ENCODE measurements at places on chromosomes 2 and 18. TPM values are rescaled to one million over a fixed set of nuclear protein-coding genes. Genes with fewer than 3 reads are reported as not detected.
A peak's percentile ranks its signal among the peaks of the same experiment; 100 is the strongest.

ZBTB7C gene
- 44.2 TPM for total RNA-seq

TMSB10 gene
- total RNA-seq = 1,367 TPM

GRCh38 chr2:53018825-53019425 is 748.7 kb upstream of the CHAC2 start:
- no peak for DNase-seq

PDE11A gene
- total RNA-seq = 2.4 TPM

- DNase-seq = no peak
Measured at GRCh38 chr2:138059487-138060300, 95.4 kb downstream of the HNMT start.

ITGA4 gene
- 18.1 TPM for total RNA-seq

DNA sequence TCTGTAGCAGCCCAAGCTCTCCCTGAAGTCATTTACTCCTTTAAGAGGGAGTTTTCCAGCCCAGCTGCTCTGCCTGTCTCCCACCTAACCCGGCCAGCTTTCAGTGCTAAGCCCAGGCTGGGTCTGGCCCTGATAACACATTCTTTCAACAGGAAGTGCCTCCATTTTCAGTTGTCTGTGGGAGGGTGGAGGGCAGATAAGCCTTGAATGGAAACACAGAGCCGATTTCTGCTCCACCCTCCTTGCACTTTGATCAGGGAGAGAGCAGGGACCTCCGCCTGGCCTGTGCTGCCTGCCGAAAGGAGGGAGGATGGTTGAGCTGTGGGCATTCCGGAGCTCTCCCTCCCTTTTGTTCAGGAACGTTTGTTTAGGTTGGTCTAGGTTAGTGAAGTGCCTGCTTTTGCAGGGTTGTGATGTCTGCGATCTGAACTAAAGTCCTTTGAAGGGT is 24.8 kb downstream of the GATA6 start:
- DNase-seq = no peak

DNA sequence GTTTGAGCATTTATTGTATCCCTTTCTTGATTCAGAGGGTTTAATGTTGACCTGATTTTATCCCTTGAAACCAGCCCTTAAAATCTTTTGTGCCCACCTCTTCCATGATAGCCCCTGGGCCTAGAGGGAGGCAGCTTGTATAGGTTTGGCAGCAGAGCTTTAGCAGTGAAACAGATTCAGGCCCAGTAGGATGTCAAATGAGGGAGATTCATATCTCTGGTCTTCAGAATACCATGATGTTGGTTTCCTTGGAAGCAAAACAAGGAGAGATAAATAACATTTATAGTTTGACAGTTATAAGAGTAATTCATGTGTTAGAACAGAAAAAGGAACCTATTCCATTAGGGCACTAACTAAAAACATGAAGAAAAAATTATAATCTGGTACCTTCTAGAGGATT is 649.2 kb downstream of the METTL4 start:
- DNase-seq = no peak

CLEC4F gene
- total RNA-seq = 1.7 TPM

- DNase-seq = no peak
Measured at GRCh38 chr2:227052879-227053278, 111.1 kb downstream of the COL4A4 start.

DNA sequence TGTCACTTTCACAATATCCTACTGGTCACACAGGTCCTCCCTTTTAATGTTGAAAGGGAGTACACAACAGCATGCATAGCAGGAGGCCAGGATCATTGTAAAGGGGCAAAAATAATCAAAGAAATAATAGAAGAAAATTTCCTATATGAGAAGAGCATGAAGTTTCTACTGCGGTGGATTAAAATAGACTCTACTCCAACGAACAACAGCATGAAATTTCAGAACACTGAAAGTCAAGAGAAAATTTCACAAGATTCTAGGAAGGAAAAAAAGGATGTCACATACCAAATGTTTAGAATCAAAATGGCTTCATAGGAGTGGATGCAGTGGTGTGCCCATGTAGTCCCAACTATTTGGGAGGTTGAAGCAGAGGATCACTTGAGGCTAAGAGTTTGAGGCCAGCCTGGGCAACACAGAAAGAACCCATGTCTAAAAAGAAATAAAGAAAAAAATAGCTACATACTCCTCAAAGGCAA is 72.0 kb upstream of the EPAS1 start:
- DNase-seq = no peak

DNA sequence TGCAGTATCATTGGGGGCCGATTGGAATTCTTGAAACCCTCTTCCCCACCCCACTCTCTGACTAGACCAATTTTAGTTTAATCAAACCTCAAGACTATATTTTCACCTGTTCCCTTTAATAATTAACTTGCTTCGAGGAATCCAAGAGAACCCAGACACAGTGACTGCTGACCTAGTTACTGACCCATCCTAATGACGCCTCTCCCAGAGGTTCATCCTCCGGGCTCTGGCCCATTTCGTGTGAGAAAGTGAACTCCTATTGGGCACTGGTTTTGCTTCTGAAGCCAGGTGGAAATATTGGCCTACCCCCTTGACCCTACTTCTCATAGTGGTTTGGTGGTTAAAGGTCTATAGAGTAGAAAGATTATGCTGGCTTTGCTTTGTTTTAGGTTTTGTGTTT is 39.9 kb downstream of the RPL37A start:
- DNase-seq = no peak

- DNase-seq = no peak
Measured at GRCh38 chr2:62347563-62348270, 151.8 kb downstream of the B3GNT2 start.

DNA sequence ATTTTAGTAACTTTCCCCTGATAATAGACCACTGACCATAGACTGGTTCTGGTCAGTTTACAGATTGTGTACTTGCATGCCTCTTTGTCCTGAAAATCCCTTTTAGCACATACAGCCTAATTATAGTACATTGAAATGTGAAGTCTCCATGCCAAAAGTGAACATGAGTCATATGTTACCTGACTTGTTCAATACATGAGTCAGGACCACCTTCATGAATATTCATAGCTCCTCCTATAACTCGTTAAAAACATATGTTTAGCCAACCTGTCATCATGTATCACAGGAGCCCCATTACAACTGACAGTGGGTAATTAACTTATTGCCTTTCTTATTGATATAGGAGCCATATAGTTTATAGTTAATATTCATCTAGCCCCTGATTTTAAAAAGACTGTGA is 78.6 kb downstream of the SH3YL1 start:
- no peak for DNase-seq

DNA sequence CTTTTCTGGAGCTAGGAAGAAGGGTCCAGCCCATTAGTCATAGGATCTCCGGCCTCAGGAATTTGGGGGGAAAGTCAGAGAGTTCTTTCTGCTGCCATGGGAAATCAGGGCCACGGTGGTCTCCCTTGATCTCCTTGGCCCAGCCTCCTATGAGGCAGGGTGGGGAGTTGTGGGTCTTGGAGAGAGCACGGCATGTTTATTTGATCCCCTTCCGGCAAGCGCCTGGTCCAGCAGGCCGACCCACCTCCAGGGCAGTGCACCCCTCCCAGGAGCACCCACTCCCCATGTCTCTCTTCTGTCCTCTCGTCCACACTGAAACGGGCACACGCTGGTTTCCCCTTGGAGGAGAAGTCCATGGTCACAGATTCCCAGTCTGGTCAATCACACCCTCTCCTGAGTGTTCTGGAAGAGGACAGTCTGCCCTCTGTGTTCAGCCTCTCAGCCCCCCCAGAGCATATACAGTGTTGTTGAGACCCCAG is 464.6 kb upstream of the HS6ST1 start:
- peak; percentile 18 for DNase-seq

DNA sequence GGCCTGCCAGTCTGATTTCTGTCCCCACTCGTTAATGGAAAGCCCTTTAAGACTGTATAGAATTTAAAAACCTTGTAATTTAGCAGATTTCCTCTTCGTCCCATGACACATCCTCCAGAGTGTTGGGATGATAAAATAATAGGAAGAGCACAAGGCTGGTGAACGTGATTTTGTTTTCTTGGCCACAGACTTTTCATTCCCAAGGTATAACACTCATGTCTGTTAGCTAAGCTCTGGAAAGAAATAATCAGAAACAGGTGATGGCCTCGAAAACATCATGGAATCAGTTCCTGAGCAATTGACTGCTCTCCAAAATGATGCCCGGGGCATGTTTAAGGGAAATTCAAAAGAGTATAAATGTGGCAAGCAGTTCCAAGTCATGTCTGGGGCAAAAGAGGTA is 337.8 kb upstream of the TCF4 start:
- DNase-seq = no peak

MOCOS gene
- total RNA-seq = 6.4 TPM

GRCh38 chr18:7743256-7743655 is 176.1 kb downstream of the PTPRM start:
- DNase-seq = no peak

Data from sciatic nerve (tissue), 2 donors.